ENCODE measurements at places on chromosomes 2 and 18.

- DNase-seq: no peak
Observed at GRCh38 chr2:209321581-209321980, 102.3 kb upstream of the MAP2 start.

GRCh38 chr18:6363216-6363615, 51.5 kb downstream of the L3MBTL4 start:
- no peak for DNase-seq

GRCh38 chr2:71813807-71814470, 333.7 kb downstream of the CYP26B1 start:
- no peak for DNase-seq

- DNase-seq: no peak
Observed at GRCh38 chr2:64525317-64525613, 1.1 kb downstream of the AFTPH start.

DNA sequence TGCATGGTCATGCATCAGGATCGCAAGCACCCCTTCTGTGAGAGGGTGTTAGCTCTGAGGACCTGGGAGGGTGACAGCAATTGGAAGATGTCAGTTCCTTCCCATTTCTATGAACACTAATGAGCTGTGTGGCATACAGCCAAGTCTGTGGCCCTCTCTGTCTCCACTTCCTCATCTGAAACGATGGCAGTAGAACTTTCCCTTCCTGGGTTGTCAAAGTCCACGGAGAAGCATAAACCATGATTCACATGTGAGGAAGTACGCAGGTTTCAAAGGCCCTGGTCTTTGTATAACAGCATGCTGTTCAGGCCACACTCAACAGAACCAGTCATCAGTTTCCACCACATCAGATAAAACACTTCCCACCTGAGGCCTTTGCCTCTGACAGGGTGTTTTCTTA, 167.4 kb upstream of the RAB6C start:
- no peak for DNase-seq
